Stimulated activated CD8-positive, alpha-beta memory T cell treated with anti-CD3 and anti-CD28 coated beads, Interleukin-15, amount 100 ng/mL, for 4 hours (primary cell): ENCODE measurements at places on chromosomes 1 and 21.

- DNase-seq = no peak
These were observed 36.6 kb downstream of the UBASH3A start for GRCh38 chr21:42440187-42440792.

DNA sequence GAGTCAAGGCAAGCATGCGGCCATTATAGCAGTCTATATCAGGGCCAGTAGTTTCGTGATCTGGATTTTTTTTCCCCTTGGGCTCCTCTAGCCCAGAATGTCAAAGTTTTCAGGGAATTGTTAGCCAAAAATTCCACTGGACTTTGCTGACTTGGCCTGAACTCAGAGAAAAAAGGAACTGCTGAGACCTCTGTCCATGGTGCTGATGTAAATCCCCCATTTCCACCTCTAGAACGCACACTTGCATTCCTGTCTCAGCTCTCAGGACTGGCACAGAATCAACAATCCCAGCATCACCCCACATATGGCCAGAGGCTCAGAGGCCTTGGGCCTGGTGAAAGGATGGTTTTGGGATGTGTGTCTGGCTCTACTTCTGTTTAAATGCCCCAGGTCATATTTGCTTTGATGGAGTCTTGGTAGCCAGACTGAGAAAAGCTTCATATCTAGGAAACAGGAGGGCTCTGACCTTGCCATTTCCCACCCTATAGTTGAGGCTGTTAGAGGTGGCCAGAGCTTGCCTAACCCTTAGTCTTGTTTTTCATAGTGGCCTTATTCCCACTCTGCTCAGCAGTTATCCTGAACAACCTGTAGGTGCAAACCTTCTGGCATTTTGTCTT lies 16.9 kb upstream of the EFCAB14 start:
- DNase-seq = no peak

- DNase-seq = peak; percentile 41
These were observed 6.1 kb downstream of the ADAMTS4 start for GRCh38 chr1:161192476-161193465.

GRCh38 chr1:37513795-37514349 lies 694 bp downstream of the MEAF6 start:
- peak; percentile 62 for DNase-seq

GRCh38 chr1:61639608-61640336 lies 85.2 kb downstream of the TM2D1 start:
- no peak for DNase-seq

DNA sequence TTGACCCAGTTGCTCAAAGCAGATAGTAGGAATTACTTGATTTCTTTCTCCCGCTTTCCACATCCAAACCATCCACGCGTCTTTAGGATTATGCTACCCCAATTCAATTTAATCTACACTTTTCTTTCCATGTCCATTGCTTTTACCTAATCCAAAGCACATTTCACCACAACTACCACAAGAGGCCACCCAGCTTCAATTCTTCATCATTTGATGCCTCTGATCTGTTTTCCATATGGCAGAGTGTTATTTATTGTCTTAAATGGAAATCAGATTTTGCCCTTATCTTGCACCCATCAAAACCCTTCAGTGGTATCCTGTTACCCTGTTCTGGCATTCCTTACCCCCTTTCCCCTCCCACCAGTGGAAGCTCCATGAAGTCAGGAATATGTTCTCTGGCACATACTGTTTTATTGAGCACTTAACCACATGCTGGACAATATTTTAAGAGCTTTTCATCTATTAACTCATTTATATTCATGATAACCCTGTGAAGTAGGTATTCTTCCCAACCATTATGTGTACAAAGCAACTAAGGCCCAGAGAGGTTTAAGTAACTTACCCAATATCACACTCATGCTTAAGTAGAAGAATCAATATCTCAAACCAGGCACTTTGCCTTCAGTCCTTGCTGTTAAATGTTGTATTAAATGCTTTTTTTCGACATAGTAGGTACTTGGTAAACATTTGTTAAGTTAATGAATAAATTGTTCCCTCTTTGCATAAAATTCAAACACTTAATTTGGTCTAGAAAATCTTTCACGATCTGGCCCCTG lies 34.6 kb downstream of the CLIC4 start:
- no peak for DNase-seq

DNA sequence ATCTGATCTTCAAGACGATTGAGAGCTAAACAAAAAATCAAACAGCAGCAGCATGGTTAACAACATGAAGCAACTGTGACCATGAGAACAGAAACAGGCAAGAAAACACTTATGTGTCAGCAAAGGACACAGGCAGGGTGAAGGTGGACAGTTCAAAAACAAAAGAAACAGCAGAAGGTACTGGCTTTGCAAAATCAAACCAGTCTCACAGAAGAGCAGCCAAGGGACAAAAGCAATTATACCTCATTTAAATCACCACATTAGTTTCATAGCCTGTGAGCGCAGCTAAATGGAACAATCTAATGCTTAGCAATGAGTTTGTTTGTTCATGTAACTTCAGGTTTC lies 59.1 kb downstream of the CAPN2 start:
- DNase-seq = no peak

- no peak for DNase-seq
These were observed 39.7 kb downstream of the LRRC8C start for GRCh38 chr1:89672489-89673183.

GRCh38 chr1:38614861-38615260 lies 244.7 kb downstream of the RRAGC start:
- no peak for DNase-seq

DNA sequence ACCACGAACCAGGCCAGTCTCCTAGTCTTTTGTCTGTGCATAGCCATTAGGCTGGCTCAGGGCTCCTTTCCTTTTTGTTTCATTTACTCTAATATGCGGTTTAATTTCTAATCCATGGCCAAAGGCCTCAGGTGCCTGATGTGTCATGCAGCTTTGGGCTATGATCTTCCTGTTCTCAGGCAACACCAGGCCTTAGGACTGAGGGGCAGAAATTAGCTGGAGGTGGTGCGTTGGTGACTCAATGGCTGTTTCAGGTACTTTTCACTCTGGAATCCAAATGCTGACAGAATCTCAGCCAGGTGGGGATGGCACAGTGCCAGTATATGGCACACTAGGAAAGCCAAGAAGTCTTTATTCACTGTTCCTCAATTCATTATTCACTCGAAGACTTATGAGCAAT lies 105.3 kb downstream of the CACNA1E start:
- no peak for DNase-seq

DNA sequence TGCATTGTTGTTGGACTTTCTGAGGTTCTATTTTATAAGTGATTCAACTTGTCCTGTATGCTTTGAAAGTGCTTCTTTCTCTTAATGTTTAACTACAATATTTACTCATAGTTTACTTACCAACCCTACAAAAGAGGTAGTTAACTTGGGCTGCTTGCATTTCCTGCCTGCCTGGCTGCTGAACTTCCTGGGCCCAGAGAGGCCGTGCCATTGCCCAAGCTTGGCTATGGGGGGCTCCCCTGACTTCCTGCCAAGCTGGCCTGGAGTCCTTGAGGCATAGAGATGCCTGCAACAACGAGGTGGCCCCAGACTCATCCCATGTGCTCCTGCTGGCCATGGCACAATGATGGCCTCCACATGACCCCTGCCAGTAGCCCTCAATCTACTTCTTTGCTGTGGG lies 361.6 kb upstream of the PLD5 start:
- no peak for DNase-seq

- DNase-seq = no peak
These were observed 110.5 kb downstream of the SLC45A1 start for GRCh38 chr1:8428441-8428840.

- no peak for DNase-seq
These were observed 642.2 kb downstream of the PTPRU start for GRCh38 chr1:29878501-29878900.

DNA sequence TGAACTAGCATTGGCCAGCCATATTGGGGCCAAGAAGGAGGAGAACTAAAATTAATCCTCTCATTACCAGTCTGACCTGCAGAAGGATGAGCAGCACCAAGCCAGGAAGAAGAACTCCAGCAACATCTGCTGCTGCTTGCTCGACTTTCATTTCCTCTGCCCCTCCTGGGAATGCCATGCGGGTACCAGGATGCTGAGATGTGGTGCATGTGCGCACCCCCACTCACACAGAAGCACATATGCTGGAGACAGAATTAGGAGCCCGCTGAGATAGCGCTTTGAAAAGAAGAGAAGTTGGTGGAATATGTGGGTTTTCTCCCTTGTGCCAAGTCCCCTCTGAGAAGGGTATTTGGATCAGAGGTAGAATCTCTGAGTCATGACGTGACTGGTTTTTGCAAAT lies 70.4 kb downstream of the PLXNA2 start:
- no peak for DNase-seq

- no peak for DNase-seq
These were observed 494.6 kb upstream of the ADGRL4 start for GRCh38 chr1:79501153-79501552.

GRCh38 chr1:52867087-52867863 lies 24.7 kb downstream of the ZYG11A start:
- DNase-seq = no peak

DNA sequence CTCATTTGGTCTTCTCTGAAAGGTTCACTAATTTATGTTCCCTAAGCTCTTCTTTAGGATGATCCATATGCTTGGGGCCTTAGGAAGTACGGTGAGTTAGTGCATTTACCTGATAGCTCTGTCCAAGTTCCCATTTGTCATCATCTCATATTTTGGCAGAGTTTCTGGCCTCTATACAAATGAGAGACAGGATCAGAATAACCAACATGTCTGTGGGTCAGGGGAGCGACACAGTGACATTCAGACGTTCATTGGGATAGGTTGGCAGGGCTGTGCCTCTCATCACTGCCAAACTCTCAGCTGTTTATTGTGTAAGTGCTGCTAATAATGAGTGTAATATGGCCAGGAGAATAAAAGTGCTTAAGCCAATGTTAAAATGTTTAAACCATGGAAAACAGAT lies 561.1 kb upstream of the ZRANB2 start:
- no peak for DNase-seq

DNA sequence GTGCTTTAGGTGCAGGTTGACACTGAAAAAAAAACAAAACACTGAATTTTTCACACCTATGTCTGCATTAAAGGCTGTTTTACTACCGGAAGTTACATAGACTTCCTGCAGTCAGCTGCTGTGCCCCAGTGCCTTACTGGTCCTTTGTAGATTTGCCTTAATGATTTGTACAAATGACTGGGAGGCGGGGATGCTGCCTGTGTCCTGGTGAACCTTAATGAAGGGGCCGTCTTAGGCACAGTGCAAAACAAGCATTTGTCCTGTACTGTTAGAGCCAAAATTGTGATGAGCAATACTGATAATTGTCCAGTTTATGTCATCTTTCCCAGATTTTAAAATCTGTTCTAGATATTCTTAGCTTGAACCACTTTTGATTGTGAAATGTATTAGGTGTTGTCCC lies 90.9 kb upstream of the PGD start:
- DNase-seq = peak; percentile 3

DNA sequence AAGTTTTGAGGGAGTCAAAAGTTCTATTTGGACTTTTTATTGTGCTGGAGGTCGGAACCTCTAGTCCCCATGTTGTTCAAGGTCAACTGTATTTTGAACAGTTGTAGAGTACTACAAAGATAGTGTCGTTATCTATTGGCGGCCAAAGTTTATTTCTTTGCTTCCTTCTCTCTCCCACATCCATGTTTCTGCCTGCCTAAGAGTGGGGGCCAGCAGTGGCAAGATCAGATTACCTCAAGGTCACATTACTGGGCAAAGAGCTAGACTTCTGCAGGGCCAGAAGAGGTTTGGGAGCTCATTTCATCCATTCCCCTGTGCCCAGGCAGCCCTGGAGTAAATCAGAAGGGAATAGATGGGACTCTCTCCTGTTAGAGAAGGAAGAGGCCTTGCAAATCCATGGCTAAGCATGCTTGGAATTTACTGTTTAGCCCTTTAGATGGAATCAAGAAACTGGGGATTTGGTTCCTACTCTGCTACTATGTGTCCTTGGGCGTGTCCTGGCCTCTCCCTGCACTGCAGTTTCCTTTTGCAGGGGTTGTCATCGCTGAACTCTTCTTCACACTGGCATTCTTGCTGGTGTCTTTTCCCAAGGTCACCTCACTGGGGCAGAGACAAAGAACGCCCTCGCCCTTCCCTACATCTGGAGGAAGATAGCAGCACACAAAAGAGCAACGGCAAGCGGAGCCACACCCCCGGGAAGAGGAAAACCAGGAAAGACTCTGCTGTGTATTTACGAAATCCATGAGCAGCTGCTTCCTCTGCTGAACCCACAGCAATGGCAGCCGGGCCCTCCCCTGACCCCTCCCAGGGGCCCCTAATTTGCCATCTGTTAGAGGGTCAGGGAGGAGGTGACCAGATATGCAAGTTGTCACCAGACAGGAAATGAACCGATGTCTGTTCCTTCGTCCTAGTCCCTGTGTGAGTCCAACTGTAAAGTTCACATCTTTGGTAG lies 73.3 kb downstream of the PLPP3 start:
- no peak for DNase-seq

DNA sequence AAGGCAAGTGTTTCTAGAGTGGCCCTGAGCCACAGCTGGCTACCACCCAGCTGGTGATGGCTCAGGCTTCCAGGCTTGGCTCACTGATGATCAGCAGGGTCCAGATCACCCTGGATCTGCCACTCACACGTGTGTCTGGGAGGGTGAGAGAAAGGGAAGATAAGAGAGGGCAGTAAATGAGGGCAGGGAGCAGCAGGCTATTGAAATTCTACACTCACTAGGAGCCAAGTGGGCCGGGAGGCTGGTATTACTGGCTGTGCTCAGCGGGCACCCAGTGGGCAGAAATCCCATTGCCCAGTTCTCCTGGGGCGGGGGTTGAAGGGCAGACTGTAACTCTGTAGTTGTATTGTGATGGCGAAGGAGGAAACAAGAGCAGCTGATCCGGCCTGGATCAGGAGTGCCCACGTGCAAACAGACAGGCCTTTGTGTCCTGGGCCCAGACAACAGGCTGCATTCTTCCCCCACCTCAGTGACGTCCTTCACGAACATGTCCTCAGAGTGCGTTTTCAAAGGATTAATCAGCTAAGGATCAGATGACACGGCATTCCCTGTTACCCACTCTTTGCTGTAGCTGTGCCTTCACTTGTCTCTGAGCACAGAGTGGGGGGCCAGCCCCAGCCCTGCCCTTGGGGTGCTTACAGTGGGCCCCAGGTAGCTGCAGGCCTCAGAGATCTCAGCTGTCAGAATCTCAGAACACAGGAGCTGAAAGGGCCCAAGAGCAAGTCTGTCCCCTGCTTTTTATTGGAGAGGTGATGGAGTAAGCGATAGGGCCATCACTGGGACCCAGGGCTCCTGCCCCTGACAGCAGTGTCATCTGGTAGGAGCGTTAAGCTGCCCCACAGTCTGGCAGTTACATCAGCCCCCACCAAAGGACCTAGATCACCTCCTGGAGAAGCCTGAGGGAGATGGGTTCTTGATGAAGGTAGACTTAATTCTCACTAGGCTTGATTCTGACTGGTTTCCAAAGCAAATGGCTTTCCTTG lies 60.5 kb downstream of the ATP1A1 start:
- no peak for DNase-seq

DNA sequence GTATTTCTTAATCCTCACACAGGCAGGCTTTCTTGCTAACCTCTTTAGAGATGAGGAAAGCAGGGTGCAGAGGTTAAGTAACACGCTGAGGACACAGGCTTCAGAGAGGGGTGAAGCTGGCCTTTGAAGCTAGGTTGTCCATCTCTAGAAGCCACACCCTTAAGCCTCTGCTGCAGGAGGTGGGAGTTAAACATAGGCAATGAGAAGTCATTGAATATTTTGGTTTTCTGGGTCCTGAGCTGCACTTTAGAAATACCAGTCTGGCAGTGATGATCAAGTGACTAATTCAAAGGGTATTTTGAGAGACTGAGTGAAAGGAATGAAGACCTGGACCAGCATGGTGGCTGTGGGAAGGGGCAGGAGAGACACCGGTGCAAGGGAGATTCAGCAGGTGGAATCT lies 9.9 kb downstream of the KCNJ15 start:
- no peak for DNase-seq
